ENCODE measurements at places on chromosomes 16 and 17.

DNA sequence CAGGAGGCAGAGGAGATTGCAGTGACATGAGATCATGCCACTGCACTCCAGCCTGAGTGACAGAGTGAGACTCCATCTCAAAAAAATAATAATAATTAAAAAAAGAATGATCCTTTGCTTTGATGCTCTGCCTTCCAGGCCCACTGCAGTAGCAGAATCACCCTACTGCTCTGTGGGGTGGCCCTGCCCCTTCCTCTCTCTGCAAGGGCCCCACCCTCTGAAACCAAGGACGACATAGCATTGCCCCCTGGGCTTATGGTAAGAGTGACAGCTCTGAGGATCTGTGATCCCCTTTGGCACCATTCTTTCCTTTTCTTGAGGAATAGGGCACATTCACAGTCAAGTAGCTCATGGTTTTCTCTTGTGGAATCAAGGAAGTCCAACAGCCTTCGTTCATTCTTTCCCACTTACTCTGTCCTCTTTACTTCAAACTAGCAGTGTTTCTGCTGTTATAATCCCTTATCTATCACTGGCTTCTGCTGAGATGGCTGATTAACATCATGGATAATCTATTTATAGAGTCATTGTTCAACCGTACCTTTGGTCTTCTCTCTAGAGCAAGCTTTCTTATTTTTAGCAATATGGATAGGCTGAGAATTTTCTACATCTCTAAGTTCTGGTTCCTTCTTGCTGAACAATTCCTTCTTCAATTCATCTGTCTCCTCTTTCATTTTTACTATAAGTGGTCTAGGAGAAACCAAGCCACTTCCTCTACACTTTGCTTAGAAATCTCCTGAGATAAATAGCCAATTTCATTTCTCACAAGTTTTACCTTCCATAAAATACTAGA, 14.1 kb downstream of the RAD51C start:
- DNase-seq, result no peak

DNA sequence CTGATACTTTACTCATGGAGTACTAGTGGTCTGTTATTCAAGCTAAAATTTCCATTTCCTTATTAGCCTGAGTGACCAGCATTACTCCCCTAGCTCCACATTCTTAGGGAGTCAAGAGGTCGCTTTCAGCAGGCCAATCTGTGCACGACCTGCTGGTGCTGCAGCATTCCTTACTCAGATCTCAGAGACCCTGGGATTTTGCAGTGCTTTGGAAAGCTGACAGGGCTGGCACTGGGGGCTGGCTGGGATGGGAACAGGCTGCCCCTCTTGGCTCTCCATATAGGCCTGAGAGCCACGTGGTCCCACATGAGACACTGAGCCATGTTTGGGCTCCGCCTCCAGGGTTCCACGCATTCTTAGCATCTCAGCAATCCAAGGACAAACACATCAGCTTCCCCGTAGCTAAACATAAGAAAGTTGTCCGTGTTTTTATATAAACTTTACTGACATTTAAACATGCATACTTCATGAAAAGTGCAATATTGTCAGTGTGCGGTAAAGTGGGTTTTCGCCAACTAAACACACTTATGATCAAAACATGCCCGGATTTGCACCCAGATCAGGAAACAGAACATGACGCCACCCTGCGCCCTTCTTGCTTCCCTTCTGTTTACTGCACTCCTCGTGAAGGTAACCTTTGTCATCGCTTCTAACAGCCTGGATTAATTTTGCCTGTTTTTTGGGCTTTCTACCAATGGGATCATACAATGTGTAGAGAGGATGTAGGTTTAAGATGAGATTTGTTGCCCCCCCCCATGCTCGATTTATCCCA, 254.5 kb upstream of the CACNG5 start:
- no peak for DNase-seq

GRCh38 chr17:81453076-81453475, 57.8 kb downstream of the BAHCC1 start:
- no peak for DNase-seq

DNA sequence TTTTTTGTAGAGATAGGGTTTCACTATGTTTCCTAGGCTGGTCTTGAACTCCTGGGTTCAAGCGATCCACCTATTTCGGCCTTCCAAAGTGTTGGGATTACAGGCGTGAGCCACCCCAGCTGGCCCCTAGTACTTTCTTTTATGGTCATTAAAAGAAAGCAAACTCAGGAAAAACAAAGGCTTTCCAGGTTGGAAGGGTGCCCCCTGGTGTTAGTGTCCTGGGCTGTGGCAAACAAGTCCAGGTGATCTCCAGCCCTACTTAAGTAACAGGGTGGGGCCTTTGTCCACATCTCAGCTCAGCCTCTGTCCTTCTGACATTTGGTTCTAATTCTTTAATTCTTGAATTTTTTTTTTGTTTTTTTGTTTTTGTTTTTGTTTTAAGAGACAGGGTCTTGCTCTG, 6.9 kb downstream of the IGFBP4 start:
- peak; percentile 20 for DNase-seq

DNA sequence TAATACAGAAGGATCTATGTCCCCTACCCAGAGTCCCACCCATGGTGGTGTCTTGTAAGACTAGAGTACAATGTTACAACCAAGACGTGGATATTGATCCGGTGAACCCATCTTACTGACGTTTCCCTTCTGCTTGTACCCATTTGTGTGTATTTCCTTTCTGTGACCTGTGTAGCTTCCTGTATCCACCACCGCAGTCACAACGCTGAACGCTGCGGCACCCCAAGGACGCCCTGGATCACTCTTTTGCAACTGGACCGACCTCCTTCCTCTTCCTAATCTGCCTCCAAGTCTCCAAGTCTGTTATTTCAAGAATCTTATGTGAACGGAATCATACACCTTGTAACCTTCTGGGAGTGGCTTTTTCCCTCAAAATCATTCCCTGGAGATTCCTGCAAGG, 33.5 kb upstream of the CBX4 start:
- DNase-seq, result no peak
